ENCODE measurements at places on chromosomes 6 and 20. TPM values are rescaled to one million over a fixed set of nuclear protein-coding genes. Genes with fewer than 3 reads are reported as not detected.

- no peak for DNase-seq
Measured at GRCh38 chr6:100065348-100065747, 71.3 kb upstream of the MCHR2 start.

DNA sequence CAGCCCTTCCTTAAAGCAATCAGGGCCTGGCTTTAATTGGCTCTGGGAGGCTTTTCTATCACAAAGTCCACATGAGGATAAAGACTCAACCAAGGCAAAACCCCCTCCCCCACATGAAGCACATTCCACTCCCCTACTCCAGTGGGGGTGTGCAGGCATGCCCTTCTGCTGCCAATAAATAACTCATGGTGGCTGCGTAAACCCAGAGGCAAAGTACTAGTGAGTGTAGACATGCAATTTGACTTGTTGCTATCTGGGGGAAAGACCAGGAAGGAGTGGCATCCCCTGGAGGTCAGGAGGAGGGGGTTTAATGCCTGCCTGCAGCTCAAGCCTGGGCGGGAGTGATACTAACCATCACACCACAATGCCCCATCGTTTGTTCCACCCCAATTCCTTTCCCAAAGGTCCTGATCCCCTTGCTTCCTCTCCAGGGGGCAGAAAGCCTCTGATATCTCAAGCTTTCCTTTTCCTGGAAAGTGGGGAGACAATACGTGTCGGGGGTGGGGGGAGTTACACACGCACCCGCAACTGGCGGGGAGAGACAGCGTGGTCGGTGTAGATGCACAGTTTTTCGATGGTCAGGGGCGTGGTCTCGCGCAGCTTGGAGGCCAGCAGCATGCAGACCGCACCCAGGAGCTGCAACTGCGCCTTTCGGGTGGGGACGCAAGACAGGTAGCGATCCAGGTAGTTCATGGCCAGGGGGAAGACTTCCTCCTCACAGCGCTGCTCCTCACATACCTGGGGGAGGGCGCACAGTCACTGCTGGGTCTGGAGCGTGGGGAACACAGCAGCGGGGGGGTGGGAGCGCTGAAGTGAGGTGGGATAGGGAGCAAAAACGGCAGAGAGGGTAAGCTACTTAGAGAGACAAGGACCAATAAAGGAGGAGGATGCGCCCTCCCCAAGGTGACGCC, 1.5 kb downstream of the CCND3 start:
- DNase-seq, result no peak

DNA sequence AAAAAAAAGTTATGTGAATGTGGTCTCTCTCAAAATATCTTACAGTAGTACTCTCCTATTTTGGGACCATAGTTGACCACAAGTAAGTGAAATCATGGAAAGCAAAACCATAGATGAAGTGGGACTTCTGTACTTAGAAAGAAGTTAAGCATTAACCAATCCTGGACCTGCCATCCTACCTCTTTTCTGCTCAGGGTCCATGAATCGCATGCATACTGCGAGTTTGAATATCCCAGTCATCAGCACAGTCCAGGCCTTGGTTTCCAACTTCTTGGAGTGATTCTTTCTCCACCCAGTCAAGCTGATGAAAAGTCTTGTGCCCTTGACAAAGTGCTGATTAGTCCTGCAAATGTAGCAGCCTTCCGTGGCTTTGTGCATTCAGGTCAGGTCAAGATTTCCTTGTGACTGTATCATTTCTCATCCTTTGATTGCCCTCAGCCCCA, 46.0 kb downstream of the RNF217 start:
- no peak for DNase-seq

DNA sequence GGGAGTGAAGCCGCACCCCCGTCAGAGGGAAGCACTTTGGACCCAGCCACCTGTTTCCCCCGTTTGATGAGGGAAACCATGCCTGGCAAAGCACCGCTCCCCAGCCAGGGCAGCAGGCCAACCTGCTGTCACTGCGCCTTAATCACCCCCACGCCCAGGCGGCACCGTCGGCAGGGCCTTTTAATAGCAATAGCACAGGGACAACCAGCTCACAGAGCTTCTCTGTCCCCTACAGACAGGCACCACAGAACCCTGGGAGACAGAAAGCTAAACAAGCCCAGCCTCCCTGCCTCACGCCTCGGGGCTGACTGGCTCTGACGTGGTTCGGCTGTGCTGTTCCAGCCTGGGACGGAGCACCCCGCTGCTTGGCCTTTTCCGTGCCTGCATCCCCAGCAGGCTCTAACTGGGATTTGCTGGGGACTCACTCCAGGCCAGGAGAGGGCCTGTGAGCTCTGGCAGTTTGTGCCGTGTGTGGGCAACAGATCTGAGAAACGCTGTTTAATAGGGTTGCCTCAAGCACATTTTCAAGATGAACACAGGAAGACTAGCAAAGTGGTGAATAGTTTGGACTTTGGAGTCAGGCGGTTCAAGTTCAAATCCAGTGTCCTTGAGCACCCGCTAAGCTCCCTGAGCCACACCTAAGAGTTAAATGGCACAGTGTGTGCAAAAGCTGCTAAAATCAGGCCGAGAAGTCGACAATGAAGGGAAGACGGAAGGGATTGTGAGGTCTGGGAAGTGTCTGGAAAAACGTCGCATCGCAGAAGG, 223.8 kb downstream of the NRN1 start:
- DNase-seq, result peak; percentile 12

- DNase-seq, result no peak
Measured at GRCh38 chr6:15586503-15586902, 76.3 kb downstream of the DTNBP1 start.

- no peak for DNase-seq
Measured at GRCh38 chr6:84156306-84156705, 71.1 kb downstream of the CEP162 start.

Gene SSR1
- 243 TPM for total RNA-seq
